Aorta (tissue), 5 donors: ENCODE measurements at places on chromosomes 3 and 15. TPM values are rescaled to one million over a fixed set of nuclear protein-coding genes. Genes with fewer than 3 reads are reported as not detected.

GRCh38 chr15:78155355-78155939 is 6.3 kb downstream of the IDH3A start:
- no peak for DNase-seq

DNA sequence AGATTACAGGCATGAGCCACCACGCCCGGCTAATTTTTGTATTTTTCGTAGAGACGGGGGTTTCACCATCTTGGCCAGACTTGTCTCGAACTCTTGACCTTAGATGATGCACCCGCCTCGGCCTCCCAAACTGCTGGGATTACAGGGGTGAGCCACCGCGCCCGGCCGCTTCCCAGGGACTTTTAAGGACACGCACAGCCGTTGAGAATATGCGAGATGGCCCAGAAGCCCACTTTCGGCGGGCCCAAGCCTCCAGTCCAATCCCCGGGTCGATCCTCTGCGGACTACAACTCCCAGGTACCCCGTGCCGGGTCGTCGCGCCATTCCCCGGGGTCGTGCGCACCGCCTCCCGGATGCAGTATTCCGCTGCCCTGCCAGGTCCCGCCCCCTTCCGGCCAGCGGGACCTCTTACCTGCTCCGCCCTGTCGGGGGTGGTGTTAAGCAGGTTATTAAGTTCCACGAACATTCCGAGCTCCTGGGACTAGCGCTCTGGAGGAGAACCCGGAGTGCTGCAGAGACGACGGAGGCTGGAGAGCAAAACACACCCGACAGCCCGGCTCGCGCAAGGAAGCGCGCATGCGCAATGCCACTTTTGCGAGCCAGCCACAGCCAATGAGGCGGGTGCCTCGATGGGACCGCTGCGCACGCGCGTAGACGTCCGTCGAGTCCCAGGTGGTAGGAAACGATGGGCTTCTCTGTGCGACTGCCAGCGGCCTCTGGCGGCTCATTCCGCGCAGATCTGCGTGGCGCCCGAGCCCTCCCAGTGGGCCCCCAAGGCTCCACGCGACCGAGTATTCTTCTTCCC is at the start of gene ELP6:
ELP6 (minus strand) TSS at position 588 of the 805 bp plus-strand sequence; CDS start at position 466, 122 bp downstream.
- DNase-seq: peak; percentile 98

GRCh38 chr3:15181963-15182362 is 24.1 kb upstream of the CAPN7 start:
- DNase-seq: no peak

- no peak for DNase-seq
Measured at GRCh38 chr3:50262778-50263177, 6.2 kb upstream of the SEMA3B start.

DNA sequence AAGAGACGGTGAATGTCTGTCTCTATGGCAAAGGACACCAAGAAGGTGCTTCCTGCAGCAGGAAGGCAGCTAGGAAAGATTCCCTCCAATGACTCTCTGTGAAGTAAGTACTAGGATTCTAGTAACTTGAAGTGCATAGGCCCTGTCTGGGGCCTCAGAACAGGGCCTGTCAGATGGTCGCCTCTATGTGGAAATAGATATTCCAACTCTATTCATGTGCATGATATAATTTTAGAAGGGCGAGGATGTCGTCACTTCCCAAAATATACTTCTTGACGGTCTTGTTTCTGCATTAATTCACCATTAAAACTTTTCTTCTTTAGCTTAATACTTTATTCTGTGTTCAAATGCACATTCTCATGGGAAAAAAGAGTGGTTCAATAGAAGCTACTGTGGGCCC is 167.0 kb downstream of the TLE3 start:
- no peak for DNase-seq

DNA sequence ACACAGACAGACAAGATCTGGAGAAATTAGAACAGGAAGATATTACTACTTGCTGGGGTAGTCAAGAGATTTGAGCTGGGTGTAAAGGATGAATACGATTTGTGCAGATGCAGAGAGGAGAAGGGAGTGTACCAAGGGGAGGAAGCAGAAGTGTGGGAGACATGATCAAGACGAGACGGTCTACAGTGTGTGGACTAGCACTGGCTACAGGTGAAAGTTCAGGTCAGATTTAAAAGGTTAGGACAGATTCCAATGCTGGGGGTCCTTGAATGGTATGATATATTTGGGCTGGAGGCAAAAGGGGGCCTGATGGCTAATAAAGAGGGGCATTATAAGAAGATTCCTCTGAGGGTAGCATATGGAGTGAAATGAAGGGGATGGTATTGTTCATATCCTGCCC is 12.1 kb downstream of the LDHAL6B start:
- DNase-seq: no peak

- DNase-seq: no peak
Measured at GRCh38 chr15:59444980-59445545, 7.1 kb downstream of the FAM81A start.

DNA sequence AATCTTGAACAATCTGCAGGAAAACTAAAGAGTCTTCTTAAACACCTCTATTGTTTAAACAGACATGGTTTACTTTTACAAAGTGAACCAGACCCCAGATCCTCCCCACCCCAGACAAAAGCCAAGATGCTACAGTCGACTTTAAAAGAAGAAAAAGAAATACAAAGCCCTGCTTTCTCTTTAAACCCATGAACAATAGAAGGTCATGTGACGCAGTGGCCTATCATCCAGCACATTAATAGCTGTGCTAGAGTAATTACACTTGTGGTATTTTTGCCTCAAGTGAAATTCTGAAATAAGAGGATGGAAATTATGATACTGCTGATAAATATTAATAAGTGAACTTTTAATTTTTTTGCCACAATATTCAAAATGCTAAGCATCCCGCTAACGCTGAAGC is 613.4 kb downstream of the FOXP1 start:
- DNase-seq: no peak

GRCh38 chr3:51502562-51502910 is 2.7 kb upstream of the DCAF1 start:
- DNase-seq: no peak

GRCh38 chr3:72395776-72396311 is 452.4 kb downstream of the SHQ1 start:
- no peak for DNase-seq

PLCH1 gene
- total RNA-seq: 0.57 TPM

CYP19A1 gene
- total RNA-seq: 4.5 TPM

TUSC7 gene
- not detected for total RNA-seq
